ENCODE measurements at places on chromosomes 4 and X.

- no peak for DNase-seq
Observed at GRCh38 chrX:36534900-36535299, 473.3 kb upstream of the FAM47C start.

GRCh38 chr4:11739992-11740391 lies 311.3 kb upstream of the HS3ST1 start:
- no peak for DNase-seq

DNA sequence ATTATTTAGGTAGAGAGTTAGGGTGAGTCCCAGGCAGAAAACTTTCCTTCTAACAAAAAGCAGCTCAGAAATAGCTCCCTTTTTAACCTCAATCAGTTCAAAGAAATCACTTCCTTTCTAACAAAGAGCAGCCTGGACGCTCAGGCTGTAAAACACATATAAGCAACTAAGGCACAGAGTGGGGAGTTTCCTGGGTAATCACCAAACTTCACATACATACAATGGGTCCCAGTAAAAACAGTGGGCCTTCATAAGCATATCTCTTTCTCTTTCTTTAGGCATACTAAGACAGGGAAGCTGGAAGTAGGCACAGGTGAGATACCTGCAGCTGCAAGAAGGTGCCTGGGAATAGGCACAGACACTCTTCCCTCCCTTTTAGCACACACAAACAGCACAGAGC lies 4.9 kb upstream of the NAF1 start:
- peak; percentile 41 for DNase-seq

- DNase-seq = no peak
Observed at GRCh38 chr4:173018446-173018845, 150.2 kb upstream of the GALNT7 start.

GRCh38 chr4:54586320-54586955 lies 71.3 kb upstream of the KIT start:
- no peak for DNase-seq

DNA sequence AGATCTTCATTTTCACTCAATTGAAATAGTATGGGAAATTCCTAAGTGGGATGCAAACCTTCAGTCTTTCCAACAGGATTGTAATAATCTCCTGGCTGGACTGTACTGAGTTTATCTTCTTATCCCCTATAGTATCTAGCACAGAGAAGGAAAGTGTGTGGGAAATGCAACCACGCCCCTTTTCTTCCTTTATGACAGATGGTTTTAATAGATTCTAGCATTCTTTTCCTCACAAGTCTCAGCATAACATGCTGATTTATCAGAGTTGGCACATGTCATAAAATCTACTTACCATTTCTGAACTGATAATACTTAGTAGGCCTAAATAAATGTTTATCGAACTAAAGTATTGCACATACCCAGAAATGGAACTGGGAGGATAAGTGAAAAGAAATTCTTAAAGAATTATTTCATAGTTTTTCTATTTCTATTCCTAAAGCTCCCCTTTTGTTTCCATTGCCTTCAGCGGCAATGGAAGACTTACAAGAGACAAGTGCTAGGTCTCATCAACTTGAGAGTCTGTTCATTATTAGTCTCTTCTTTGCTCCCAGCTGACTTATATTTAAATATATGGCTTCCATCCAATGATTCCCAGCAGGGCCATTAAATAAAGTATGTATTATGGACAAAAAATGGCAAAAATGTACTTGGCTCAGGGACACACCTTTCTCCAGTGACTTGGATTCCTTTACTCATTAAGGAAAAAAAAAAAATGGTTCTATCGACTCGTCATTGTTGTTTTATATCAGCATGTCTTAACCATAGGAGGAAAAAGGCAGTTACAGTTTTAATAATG lies 484.5 kb downstream of the IL1RAPL1 start:
- DNase-seq = no peak

- DNase-seq = no peak
Observed at GRCh38 chr4:74878323-74878722, 54.6 kb upstream of the PARM1 start.

- DNase-seq = no peak
Observed at GRCh38 chrX:52983321-52984000, 25.1 kb upstream of the FAM156A start.

- DNase-seq = no peak
Observed at GRCh38 chr4:77785669-77786068, 33.5 kb downstream of the CNOT6L start.

- DNase-seq = no peak
Observed at GRCh38 chr4:174598800-174599199, 76.5 kb upstream of the HPGD start.

DNA sequence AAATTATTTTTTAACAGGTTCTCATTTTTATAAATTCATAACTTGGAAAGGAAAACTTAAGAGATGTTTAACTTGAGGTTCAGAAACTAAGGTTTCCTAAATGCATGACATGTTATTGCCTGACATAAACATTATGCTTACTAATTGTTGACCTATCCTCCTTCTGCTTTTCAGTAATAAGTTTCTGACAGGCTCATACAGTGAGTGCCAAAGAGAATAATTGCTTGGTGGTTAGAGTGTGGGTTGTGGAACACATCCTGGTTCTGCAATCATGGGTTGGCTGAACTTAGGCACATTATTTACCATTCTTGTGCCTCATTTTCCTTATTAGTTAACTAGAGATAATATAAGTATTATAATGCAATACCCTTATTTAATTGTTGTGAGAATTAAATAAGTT lies 56.5 kb downstream of the BMPR1B start:
- DNase-seq = no peak

DNA sequence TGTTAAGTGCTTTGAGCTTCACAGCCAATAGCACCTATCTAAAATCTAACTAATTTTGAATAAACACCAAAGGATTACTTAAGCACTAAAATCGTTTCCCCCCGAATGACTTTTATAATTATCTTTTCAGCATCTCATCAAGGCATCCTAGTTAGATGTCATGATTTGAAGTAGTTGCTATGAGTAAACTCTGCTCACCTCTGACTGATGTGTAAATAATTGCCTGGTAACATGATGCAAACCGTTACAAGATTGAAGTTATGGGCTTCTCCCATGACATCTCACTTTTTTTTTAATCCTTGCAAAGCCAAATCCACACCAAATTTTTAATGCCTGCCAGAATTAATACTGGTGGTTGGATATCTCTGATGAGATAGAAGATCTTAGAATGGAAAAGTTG lies 377.1 kb downstream of the PRDM5 start:
- DNase-seq = no peak

DNA sequence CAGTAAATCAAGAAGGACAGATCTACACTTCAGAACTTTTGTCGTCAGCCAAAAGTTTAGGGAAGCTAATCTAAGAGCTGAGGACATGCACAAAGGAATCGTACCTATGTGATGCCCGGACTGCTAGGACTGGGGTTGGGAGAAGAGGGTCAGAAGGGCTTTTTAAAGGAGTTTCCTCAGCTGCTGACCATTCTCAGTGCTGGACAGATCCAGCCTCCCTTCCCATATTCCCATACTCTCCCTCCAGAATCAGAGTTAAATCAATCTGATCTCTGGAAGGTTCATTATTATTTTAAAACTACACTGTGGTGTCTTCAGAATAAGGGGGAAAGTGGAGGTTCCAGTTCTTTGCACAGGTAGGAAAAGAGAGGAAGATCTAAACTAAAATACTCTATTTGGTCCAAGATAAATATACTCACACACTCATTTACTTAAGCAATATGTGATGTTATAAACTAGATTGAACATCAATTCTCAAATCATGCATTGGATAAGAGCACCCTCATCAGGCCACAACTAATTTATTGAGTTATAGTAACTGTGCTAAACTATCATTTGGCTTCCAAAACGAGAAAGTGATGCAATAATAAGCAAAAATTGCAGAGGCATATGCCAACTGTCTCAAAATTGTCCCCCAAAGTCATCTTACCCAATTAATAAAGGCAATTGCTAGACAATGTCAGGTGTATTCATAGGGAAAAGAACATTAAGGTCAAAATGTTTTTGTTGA lies 124.7 kb downstream of the HNRNPD start:
- no peak for DNase-seq

- DNase-seq = no peak
Observed at GRCh38 chr4:169773889-169774288, 16.1 kb upstream of the HPF1 start.

GRCh38 chr4:164613792-164614191 lies 140.1 kb upstream of the SMIM31 start:
- DNase-seq = no peak

DNA sequence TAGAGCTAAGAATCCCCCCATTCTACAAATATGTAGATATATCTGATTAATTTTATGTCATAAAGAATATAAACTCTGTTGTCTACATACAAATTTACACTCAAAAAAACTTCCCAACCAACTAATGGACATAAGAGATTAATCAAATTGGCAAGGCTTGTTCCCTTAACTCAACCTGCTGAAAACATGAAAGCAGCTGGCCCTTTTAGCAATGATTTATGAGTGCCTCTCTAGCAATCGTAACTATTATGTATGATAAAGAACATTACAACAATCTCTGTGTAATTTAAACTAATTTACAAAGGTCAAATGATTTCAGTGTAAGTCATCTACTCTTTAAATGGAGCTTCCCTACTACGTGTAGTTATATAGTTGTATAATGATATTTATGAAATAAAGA lies 83.1 kb upstream of the FTHL17 start:
- no peak for DNase-seq

DNA sequence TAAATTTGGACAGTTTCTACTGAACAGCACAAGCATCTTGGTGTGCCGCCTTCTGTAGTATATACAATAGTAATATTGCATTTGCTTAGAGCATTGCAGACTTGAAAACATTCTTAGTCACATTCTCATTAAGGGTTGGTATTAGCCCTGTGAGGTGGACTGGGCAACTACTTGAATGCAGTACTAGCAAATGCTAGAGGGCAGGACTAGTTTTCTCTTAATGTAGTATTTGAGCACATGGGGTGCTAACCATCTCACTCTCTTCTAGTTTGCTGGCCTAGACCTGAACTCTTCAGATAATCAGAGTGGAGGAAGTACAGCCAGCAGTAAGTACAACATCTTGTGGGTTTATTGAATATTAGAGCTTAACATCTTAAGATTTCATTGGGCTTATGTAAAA lies 3.2 kb downstream of the DDX3X start:
- no peak for DNase-seq

DNA sequence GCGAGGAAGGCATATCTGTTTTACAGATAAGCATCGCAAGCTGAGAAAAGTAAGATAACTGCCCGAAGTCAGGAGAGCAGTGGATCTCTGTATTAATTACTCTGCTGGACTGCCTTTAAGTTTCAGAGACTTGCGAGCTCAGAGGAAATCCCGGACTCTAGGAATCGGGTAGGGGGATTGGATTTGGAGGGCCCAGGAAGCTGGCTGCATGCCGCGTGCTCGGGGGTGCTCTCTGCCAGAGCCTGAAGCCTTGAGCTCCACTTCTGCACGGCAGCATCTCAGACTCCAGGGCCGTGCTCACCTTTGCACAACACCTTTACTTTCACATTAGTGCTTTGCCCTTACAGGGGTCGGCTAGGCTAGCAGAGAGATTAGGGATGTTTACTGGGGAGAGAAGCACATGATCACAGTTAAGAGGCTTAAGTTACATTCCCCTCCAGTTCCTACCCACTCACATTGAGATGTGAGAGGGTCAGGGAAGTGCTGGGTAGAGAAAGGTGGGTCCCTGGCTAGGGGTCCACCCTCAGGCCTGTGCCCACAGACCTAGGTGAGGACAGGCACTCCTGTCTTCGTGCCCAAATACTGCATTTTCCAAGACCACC lies 57.0 kb downstream of the TRIML1 start:
- DNase-seq = no peak

- DNase-seq = no peak
Observed at GRCh38 chr4:123401271-123402120, 4.9 kb downstream of the SPRY1 start.

DNA sequence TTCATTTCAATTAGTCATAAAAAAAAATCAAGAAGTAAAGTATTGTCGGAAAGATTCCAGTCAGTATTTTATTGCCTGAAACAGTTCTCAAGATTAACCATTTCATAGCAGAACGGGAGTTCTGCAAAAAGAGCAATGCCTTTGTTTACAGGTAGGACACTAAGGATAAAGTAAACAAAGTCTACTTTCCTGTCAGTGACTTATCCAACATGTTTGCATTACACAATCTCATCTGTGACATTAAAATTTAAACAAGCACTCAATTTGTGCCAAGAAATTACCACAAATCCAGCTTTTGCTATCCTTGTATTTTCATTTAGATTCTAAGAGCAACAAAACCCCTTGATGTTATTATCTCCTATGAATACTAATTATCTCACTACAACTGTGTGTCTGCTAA lies 306.5 kb upstream of the LDB2 start:
- no peak for DNase-seq

GRCh38 chrX:39619182-39620009 lies 478.4 kb downstream of the BCOR start:
- no peak for DNase-seq

DNA sequence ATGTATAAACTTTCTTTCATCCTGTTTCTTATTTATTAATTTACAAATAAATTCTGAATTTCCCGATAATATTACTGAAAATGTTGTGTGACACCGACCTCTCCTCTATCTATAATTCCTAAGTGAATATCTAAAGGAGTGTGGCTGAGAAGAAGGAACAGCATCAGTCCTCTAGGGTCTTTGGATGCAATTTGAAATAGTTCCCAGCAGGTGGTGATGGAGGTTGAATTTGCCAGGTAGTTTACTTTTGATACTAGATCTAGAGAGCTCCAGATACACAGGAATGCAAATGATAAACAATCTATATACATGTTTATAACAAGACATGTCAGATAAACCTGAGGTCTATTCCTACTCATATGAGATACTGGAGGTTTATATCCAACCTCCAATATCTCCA lies 305.4 kb downstream of the PCDH18 start:
- DNase-seq = peak; percentile 5

GRCh38 chr4:13219971-13220370 lies 264.2 kb downstream of the RAB28 start:
- DNase-seq = no peak

DNA sequence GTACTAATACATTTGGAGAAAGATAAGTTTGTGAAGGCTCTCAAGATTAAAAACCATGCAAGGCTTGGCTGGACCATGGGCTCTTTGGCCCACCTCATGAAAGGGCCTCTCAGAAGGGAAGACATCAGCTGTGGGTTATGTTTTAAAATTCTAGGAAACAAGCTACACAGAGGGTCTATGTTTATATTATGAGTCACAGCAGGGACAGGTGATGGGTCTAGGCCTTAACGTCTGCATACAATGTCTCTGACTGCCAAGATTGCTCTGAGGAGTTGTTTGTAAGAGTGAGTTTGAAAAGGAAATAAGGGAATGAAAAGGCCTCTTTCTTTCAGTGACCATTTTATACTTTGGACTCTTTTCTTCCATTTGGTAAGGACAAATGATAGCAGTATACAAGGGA lies 77.0 kb upstream of the ARMCX2 start:
- no peak for DNase-seq

DNA sequence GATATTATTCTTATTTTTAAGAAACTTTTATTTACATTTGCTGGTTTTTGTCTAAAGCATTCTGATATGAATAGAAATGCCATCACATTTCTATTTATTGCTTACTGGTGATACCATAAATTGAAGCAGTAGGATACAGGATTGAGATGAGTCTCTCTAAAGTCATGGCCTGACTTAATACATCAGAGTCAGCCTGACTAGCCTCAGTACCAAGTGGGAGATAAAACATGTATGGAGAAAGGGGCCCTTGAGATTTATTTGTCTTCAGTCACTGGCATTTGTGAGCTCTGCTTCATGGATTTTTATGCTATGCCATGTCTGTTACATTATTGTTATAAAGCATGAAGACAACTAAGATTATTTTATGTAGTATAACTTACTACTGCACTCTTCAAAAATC lies 465.5 kb downstream of the ADGRL3 start:
- no peak for DNase-seq

- no peak for DNase-seq
Observed at GRCh38 chr4:98838977-98839618, 89.8 kb downstream of the EIF4E start.

All from GM12865 (cell line).